DND-41 (cell line): ENCODE measurements at places on chromosomes 11 and 22.

- DNase-seq: no peak
These were observed 179.0 kb upstream of the LARGE1 start for GRCh38 chr22:34099278-34099677.

DNA sequence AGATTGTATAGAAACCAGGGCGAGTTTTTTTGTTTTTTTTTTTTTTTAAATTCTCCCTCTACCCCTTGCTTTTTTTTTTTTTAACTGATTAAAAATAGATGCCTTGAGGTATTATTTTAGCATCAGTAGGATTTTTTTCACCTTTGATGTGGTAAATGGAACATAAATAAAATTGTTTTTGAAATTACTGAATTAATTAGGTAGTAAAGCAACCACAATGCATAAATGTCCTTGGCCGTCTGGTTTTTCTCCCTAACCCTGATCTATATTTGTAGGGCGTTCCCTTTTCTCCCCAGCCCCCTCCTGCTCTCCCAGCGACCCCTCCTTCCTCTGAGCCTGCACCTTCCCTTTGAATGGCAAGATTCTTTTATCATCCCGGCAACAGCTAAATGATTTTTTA lies 107.8 kb downstream of the ZBTB16 start:
- no peak for DNase-seq

DNA sequence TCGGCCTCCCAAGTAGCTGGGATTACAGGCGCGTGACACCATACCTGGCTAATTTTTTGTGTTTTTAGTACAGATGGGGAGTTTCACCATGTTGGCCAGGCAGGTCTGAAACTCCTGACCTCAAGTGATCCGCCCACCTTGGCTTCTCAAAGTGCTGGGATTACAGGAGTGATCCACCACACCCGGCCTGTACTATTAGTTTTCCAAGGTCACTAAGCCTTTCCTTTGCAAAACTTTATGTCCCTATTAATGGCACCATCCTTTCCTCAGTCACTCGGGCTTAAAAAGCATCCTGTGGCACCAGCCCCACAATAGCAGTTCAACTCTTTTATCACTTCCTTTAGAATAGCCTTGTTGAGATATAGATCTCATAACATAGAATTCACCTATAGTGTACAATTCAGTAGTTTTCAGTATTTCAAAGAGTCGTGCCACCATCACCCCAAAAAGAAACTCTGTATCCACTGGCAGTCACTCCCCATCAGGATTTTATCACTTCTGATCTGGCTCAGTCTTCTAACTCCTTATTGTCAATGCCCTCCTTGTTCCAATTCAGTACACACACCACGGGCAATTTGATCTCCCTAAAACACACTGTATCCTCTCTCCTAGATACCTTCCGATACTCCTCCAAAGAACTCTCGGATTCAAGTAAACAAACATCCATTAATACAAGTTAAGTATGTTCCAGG lies 921 bp upstream of the BCL2L13 start:
- no peak for DNase-seq

- DNase-seq: no peak
These were observed 350.4 kb downstream of the DDX10 start for GRCh38 chr11:109015283-109015682.

- no peak for DNase-seq
These were observed 31.3 kb upstream of the TXNRD2 start for GRCh38 chr22:19972652-19973550.

DNA sequence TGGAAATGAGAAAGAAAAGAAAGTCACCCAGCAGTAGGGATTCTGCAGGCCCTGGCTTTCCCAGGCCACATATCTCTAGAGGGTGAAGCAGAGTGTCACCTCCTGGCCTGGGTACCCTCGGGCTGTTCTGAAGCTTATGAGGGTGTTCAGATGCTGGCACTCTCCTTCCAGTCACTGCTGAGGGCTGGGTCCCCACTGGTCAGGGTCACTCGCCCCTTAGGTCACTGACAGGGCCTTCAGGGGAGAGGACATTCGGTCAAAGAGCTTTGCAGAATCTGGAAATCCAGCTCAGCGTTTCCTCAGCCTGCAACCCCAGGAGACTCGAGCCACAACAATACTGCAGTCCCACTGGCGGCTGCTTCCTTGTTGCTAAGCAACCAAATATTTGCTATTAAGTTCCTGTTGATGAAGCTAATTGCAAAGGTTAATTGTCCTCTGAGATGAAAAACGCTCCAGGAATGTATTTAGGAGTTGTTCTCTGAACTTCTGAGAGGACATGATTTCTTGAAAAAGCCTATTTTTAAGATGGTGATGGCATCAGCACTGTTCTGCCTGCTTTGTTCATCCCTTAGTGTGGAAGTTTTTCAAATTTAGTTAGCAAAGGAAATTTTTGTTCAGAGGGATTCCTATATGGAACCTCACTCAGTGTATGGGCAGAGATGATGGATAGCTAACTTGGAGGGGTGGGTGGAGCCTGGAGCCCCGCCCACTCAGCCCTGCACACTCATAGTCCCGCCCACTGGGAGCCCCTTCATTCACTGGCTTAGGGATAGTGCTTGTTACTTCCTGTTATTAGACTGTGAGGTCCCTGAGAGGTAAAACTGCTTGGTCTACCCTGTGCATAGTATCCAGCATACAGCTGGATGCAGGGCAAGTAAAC lies 109.2 kb downstream of the CSNK2A3 start:
- DNase-seq: peak; percentile 53

DNA sequence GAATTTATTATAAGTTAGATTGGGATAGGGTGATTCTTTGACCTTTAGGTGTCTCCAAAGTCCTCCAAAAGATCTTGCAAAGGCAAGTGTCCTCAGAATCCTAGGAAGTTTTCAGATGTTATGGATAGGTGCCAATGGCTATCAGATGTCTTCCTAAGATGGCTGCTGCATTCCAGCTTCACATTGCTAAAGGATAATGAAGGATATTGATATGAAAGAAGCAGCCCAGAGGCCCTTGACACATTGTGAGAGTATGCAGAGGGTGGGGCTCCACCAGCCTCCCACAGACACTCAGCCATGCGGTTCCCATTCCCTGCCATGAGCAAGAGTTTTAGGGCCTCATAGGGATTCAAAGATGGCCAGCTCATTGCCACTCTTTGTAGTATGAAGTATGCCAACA lies 22.3 kb upstream of the GLYATL2 start:
- DNase-seq: no peak

DNA sequence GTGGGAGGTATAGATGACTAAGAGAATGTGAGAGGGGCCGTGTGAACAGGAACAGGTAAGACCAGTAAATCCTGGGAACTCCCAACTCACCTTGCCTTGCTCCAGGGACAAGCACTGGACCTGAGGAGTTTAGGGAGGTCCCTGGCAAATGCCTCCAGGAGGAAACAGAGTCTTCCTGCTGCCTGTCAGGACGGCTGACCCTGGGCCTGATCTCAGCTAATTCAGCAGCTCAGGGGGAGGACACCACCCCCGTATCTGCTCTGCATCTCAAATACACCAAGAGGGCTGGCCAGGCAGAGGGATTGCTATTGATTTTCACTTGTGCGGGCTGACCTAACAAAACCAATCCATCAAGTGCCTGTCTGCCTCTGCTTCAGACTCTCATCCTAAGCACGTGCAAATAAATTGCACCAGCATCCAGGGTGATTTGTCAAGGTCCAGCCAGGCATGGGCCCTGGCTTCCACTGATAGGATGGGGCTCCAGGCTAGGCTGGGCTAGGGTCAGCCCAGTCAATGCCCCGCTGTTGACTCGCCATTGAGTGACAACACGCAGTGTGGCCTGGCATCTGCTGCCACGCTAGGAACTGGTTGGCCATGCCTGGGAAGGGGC lies 20.3 kb downstream of the UQCR10 start:
- no peak for DNase-seq

GRCh38 chr11:65118097-65118837 lies 766 bp upstream of the ZNHIT2 start:
- DNase-seq: no peak

DNA sequence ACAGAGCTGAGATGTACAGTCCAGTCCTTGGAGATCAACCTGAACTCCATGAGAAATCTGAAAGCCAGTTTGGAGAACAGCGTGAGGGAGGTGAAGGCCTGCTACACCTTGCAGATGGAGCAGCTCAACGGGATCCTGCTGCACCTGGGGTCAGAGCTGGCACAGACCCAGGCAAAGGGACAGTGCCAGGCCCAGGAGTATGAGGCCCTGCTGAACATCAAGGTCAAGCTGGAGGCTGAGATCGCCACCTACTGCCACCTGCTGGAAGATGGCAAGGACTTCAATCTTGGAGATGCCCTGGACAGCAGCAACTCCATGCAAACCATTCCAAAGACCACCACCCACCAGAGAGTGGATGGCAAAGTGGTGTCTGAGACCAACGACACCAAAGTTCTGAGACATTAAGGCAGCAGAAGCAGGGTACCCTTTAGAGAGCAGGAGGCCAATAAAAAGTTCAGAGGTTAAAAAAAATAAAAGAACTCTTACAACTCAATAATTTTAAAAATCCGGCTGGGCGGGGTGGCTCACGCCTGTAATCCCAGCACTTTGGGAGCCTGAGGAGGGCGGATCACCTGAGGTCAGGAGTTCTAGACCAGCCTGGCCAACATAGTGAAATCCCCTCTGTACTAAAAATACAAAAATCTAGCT lies 69.9 kb upstream of the RTL6 start:
- DNase-seq: peak; percentile 45

GRCh38 chr22:48950151-48950915 lies 877.3 kb downstream of the BRD1 start:
- no peak for DNase-seq

- peak; percentile 6 for DNase-seq
These were observed 3.8 kb downstream of the CFL1 start for GRCh38 chr11:65854161-65854592.

- no peak for DNase-seq
These were observed 18.5 kb downstream of the SPECC1L start for GRCh38 chr22:24289114-24289513.

DNA sequence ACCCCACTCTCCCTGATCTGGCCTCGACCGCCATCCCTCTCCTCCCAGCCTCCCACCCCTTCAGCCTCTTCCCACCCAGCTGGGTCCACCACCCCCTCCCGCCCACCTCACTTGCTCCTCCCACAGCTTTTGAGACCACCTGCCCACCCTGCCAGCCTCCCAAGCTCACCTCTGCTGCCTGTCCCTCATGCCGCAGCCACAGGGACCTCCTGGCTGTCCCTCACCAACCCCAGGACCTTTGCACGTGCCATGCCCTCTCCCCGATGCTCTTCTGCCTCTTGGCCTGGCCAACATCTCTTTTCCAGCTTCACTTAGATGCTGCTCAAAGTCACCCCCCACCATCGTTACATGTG lies 6.5 kb downstream of the PNPLA5 start:
- DNase-seq: no peak

DNA sequence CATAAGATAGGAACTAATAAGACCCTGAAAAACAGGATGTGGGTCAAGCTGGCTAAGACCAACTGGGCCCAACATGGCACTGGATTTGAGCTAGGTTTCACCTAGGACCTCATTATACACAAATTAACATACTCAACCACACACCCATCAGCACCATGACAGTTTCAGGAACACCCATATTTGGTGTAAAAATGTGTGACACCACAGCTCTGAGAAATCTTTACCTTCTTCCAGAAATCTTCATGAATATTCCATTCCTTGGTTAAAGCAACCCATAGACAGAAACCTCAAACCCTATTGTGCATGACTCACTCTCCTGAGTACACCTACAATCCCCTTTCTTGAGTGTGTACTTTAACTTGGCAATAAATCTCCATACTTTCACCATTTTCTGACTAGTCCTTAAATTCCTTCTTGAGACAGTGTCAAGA lies 378.8 kb downstream of the DYNC2H1 start:
- DNase-seq: no peak

DNA sequence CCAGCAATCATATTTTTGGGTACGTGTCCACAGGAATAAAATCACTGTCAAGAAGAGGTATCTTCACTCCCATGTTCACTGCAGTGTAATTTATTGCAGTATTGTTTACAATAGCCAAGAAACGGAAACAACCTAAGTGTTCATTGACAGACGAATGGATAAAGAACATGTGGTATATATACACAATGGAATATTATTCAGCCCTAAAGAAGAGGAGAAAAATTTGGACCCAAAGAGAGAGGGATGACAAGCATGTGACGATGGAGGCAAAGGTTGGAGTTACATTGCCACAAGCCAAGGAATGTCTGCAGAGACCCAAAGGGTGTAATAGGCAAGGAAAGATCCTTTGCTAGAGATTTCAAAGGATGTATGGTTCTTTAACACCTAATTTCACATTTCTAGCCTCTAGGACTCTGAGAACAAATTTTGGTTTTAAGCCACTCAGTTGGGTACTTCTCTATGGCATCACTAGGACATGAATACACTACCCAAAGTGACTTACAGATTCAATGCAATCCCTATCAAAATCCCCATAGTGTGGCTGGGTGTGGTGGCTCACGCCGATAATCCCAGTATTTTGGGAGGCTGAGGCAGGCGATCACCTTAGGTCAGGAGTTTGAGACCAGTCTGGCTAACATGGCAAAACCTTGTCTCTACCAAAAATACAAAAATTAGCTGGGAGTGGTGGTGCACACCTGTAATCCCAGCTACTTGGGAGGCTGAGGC lies 31.1 kb upstream of the TOP3B start:
- no peak for DNase-seq

DNA sequence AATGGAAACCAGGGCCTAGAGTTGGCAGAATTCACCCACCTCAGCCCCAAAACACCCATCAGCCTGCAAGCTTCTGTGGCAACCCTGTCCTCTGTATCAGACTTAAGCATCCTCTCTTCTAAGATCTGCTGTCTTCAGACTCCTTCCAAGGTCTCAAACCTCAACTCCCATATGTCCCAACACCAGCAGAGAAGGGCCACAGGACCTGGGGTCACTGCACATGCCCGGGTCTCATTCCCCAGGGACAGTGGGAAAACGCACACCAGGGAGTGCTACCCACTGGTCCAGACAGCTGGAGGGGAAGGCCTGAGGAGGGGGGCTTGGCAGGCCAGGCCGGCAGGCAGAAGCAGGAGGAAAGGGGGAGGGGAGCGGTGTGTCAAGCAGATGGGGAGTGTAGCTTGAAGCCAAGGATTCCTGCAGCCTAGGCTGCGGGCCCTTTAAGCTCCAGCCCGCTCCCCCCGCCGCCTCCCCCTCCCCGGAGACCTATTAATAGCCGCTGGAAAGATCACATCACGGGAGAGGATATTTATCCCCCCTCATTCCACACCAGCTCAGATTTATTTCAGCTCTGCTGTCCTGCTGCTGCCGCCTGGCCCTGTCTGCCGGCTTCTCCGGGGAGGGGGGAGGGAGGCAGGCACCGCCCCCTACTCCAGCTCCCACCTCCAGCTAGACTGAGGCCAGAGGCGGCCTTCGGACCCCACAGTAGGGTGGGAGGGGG lies 16.7 kb downstream of the BCL9L start:
- no peak for DNase-seq
